HS-5 (cell line): ENCODE measurements at places on chromosomes 16 and 17.

- no peak for DNase-seq
These were observed 309.1 kb downstream of the TOX3 start for GRCh38 chr16:52237823-52238222.

DNA sequence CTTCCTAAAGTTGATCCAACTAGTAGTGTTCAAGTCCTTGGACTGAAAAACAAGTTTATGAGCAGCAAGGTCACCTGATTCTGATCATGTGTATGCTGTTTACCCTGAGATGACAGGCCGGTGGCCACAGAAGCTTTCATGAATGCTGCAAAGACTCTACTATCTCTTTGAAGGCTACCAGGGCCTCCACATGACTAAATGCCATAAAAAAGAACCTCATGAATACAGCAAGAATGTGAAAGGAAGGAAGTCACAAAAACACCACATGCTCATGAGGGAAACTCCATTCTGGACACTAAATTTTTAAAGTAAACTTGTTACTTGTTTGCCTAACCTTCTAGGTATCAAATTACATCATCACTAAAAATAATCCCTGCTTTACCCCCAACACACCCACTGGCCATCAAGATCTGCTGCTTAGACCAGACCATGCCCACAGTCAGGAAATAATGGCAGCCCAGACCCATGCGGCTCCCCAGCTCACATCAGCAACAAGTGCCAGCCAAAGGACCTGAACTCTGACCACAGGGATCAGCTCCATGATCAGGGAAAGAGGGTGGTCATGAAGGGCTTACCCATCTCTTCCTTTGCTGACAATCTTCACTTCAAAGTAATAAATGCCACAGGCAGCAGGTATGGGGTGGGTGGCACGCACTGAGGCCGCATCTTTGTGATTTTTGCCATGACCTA, 1.4 kb downstream of the RANBP10 start:
- DNase-seq = no peak

DNA sequence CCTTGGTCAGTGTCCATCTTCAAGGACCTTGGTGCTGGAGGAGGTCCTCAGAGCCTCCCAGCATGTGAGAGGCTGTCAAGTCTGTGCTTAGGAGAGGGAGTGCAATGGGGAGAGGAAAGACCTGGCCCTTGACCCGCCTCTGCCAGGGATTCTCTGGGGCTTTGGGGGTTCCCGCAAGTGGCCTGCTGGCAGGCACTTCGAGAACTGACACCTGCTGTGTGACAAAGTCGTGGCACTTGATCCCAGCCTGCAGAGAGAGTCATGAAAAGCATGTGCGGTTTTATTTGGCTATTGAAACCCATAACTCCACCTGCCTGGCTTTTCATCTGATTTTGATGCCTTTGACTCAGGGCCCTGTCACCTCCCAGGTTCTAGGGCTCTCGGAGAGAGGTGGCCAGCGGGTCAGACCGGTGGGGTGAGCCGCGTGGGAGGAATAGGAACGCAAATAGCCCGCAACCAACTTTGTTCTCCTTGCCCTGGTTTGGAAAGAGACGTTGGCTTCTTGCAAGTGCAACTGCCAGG, 42.8 kb upstream of the GSE1 start:
- DNase-seq = no peak

GRCh38 chr16:11224096-11224893, 31.7 kb downstream of the SOCS1 start:
- DNase-seq = no peak

DNA sequence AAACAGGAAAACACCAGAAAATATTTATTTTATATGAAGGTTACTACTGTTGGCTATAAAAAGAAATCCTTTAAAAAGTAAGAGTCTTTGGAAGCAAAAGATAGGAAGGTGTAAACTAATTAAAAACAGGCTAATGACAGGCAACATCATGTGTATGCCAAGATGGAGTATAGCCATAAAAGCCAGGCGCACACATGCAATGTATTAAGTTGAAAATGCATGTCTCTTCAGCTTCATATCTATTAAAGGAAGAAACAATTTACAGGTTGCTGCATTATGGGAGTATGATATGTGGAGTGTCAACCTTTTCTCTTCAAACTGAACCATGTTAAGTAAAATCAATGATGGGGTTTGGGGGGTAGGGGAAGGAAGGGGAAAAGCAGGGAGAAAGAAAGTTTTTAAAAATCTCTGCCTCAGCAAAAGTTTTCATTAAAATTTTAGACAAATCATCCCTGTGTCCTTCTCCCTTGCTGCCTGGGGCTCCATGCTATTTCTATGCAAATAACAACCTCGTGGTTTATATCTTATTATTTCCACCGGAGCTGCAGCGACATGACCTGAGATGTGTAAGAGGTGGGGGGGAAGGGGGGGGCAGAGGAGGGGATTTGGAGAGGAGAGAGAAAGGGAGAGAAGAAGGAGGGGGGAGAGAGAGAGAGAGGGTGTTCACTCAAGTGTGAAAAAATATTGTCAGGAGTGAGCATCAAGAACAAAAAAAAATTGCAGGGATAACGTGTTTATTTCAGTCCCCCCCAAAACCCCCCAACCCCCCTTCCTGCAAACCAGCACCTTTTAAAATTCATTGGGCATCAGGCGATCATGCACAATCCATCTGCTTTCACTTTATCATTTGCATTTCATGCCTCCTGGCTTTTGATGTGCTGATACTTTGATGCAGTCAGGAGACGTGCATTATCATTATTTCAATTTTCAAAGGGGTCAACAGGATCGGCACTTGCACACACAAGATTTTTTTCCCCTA, 197.6 kb downstream of the AATF start:
- DNase-seq = no peak

- DNase-seq = no peak
These were observed 17.7 kb downstream of the RAI1 start for GRCh38 chr17:17698869-17699351.

- DNase-seq = no peak
These were observed 21.7 kb downstream of the TTYH2 start for GRCh38 chr17:74235040-74235581.

GRCh38 chr17:65947831-65948230, 244.1 kb downstream of the CEP112 start:
- no peak for DNase-seq

- peak; percentile 55 for DNase-seq
These were observed at the start of gene ZNF287 for GRCh38 chr17:16568541-16569357. ZNF287 (minus strand) TSS chr17:16569204; CDS start chr17:16567731, 1,473 bp downstream.

DNA sequence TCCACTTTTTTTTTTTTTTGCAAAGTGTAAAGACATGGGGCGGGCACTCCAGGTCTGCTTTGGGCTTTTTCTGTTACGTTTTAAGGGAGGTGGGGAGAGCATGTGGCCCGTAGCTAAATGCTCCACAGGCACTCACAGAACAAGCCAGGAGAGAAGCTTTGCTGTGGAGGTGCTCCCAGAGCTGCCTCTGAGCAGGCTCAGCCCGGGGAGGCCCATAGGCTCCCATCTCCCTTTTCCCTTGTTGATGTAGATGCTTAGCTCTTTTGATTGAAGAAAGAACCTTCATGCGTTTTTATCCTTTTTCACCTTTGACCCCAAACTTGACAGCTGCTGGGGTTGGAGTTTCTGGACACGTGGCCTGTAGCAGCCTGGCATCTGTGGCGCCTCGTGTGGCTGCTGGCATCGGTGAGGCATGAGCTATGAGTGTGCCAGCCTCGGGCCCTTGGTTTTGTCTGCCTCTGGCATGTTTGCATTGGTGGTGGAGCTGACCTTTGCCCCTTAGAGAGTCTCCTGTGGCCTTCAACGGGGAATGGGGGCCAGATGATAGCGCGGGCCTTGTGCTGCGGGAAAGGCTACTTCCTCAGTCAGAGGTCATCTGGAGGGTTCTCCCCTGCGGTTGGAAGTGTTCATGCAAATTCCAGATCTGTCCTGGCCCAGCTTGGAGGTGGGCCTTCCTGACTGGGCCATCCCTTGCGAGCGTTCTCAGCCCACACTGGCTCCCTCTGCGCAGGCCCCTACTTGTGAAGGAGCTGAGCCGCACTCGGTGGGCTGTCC, 20.0 kb upstream of the IL17C start:
- no peak for DNase-seq

- DNase-seq = no peak
These were observed 8.5 kb upstream of the WNT9B start for GRCh38 chr17:46842835-46843234.

DNA sequence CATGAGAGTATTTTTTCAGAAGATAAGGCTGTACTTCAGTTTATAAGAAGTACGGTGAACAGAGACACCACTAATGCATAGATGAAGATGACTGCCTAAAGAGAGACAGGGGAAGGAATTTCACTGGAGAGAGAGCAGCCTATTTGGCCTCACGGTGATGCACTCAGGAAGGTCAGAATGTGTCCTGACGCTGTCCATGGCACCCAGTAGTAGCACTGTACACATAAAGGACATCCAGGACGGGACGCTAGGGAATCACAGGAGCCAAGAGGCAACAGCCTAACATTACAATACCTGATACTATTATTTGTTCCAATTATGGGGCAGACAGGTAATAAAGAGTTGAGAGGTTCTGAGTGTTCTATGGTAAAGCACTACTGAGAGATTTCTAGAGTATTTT, 24.9 kb upstream of the LRRC37A start:
- DNase-seq = no peak

DNA sequence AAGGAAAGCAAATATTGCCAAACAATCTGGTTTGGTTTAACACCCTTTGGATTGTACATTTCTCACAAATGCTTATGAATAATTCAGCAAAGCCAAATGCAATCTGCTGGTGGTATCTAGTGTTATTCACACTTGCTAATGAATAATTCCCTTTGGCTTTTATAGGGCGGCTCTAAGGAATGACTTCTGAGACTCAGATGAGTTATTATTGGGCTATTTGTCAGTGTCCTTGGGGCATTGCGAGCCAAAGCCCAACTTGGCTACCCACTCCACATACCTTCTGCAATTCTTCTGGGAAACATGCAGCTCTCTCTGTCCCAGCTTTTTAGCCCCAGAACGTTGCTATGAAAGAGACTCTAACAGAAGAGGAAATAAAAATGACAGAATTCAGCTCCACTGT, 41.1 kb downstream of the FTO start:
- no peak for DNase-seq

DNA sequence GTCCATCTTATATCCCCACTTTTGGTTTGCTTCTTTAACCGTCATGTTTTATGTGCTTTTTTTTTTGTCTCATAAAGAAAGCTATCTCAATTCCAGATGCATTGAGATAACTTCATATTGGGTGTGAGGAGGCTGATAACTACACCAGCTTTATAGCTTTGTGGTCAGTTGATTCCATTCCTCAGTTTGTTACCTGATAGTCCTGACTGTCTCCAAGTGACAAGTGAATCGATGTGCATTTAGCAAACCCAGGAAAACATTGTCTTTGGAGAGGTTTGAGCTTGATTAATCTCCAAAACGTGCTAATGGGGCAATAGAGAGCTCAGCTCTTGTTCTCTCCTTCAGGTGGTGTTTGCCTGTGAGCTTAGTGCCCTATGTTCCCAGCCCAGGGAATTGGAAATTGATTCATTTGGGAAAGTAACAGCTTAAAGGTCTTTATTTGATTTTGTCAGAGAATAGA, 22.7 kb downstream of the HS3ST3B1 start:
- no peak for DNase-seq

DNA sequence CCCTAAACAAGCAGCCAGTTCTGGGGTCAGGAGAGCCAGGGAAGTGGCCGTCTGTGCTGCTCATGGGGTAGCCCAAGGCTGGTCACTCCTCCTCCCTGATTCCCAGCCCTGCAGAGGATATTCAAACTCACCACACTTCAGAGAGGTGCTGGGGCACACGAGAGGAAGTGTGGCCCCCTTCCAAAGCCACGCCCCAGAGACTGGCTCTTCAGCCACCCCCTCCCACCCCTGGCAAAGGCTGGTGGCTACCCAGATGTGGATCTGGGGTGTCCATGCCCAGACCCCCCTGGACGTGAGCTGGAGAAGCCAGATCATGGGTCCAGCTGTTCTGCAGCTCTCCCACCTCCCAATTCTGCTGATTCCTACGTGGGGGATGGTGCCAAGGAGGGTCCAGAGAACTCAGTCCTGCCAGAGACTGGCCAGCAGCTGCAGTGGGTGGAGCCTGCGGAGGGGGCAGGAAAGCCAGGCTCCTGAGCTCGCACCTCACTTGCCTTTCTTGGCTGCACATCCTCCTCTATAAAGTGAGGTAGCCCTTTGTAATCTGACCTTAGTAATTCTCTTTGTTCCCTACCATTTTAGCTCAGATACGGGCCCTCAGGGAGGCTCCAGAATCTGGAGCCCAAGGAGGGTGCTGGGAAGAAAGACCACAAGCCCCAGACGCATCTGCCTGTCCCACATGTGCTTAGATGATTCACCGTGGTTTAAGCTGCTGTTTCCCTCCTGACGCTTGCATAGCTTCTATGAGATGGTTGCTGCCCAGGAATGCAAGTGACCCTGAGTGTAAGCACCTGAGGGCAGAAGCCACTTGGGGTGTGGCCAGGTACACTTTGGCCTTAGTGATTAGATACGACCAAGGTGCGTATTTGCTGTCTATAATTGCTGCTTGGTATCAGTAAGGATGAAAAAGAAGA, 15.3 kb downstream of the SDK2 start:
- DNase-seq = no peak

- DNase-seq = no peak
These were observed 11.4 kb downstream of the UNC13D start for GRCh38 chr17:75832652-75833400.
